Activated naive CD4-positive, alpha-beta T cell treated with Interleukin-2 at 50 U/mL for 16 hours (primary cell): ENCODE measurements at places on chromosomes 5 and 9.

DNA sequence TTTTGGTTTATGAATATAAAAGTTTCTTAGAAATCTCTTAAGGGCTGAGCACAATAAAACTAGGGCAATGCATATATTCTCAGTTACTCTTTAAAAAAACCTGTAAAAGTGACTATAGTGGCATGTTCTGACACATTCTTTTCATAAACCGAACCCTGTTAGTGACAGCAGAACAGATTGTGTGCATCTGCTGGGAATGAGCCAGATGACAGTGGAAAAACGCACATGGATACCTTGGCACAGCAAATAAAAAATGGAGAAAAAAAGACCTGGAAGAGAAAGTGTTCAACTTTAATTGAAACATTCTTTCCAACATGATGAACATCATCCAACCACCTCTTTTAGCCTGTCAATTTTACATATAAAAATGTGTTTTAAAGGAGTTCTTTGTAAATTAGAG lies 12.7 kb downstream of the MEF2C start:
- DNase-seq = no peak

GRCh38 chr9:92488681-92489550 lies 6.6 kb upstream of the ASPN start:
- no peak for DNase-seq

DNA sequence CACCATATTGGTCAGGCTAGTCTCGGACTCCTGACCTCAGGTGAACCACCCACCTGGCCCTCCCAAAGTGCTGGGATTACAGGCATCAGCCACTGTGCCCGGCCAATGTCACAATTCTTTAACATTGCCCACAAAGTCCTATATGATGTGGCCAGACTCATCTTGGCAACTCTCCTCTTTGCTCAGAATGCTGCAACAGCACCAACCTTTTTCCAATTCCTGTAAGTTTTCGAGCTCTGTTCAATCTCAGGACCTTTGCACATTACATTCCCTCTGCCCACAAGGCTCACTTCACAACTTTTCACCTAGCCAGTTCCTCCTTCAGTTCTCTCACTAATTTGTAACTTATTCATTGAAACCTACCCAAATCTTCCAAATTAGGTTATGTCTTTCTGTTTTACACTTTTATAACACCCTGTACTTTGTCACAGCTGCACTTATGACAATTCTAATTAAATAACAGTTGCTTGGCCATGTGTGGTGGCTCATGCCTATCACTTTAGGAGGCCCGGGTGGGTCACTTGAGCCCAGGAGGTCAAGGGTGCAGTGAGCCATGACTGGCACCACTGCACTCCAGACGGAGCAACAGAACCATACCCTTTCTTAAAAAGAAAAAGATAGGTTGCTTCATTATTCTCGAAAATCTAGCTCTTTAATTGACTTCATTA lies 30.9 kb upstream of the GLDC start:
- DNase-seq = no peak

DNA sequence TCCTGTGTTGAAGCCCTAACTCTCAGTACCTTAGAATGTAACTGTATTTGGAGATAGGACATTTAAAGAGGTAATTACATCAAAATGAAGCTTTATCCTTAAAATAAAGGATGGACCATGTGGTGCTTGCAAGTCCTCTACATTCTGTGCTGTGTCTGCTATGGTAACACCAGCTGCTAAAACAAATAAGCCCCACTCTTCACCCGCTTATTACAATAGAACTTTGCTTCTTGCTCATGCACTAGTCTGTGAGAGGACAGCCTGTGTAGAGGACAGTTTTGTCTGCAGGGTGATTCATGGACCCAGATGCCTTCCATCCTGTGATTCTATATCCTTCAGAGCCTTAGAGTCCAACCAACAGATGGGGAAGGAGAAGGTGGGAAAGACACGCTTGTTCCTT lies 12.5 kb upstream of the IGFBPL1 start:
- no peak for DNase-seq

GRCh38 chr9:115071176-115071575 lies 46.8 kb downstream of the TNC start:
- DNase-seq = no peak

DNA sequence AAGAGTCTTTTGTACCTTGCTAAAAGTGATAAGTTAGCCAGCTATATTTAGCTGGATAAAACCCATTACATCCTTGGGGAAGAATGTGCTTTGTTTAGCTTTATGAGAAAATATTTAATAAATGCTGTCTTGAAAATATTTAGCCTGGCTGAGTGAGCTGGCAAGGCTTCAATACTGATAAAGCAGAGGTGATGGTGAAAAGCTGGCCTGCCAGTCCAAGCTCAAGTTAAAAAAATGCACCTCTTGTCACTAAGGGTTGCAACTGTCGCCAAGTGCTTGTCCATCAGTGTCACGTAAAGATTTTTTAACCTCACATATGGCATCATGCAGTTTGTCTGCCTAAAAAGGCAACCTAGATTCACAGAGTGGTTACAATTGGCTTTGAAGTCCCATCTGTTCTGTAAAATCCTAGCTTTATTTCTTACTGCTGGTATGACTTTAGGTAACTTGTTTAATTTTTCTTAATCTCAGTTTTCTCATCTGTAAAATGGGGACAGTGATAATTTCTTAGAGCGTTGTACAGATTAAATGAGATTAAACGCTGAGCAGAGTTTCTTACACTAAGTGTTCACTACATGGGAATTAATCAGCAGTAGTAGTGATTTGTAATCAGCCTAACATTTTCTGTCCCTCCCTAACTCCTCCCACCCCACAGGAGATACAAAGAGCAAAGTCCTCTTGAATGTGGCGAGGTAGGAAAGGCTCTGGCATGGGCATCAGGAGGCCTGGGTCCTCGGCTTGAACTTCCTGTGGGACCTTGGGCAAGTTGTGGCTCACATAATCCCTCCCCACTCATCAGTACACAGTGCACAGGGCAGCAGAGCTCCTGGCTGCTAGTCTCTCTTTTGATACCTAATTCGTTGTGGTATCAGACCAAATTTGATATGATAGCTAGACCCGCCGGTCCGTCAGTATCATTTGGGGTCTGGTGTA lies 48.7 kb downstream of the PIK3R1 start:
- no peak for DNase-seq
